ENCODE measurements at places on chromosomes 4 and X.

- no peak for DNase-seq
Observed at GRCh38 chr4:10092481-10093270, 23.9 kb downstream of the WDR1 start.

DNA sequence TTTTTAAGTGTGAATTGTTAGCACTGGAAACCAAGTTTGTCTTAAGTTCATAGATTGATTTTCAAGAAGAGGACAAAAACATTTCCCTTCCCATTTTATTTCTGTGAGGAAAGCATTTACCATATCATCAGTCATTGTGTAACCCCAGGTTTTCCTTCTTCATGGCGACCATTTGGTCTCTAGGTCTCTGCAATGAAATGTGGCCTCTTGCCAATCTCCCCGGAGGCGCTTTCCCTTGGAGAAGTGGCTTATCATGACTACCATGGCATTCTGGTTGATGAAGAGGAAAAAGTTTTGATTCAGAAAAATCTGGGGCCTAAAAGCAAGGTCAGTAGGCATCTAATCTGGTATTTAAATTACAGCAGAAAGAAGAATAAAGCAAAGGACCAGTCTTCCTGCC is 54.4 kb downstream of the ADD1 start:
- no peak for DNase-seq

GRCh38 chr4:38560340-38560739 is 103.7 kb upstream of the KLF3 start:
- DNase-seq, result no peak

DNA sequence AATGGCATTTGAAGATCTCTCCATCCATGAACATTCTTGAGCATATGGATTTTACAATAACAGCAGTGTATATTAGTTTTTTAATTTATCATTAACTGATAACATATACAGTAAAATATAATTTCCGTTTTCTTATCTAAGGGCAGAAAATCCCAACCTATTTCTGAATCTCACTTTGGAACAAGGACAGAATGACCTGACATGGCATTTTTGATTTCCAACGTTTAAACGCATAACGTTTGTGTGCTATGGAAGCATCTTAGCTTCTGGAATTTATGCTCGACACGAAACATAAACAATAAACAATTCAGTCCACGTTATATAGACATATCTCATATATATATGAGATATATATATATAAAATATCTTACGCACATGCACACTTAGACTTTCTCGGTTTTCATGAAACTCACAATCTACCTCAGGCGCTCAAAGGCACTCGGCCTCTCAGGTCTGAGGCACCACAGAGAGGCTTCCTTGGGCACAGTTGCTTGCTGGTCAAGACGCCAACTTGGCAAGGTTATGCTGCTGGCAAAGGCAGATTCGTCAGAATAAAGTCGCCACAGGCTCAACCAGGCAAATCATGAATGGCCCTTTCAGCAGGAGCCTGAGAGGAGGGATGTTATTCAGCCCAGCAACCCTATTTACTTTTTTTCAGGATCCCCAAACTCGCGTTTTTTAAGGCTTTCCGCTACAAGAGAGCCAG is 1.0 kb upstream of the UGT8 start:
- DNase-seq, result no peak

DNA sequence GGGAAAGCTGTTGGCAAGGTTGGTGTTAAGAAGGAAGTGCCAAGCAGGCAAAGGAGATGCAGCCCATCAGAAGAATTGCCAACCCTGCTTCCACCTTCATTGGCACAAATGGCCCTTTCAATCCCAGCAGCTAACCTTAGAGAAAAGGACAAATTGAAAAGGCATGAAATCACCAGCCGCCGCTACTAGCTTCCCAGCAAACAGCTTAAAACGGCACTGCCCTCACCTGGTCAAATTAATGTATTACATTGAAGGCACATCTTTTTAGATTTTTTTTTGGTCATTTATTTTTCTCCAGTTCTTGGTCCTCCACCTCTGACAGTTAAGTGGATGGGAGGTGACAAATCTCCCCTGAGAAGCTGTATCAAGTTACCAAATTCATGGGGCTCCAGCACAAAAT is 51.0 kb upstream of the NHSL2 start:
- DNase-seq, result peak; percentile 31

- no peak for DNase-seq
Observed at GRCh38 chr4:6448476-6449170, 23.8 kb downstream of the PPP2R2C start.

Measured in activated CD4-positive, alpha-beta memory T cell treated with anti-CD3 and anti-CD28 coated beads, Interleukin-2, amount 10 ng/mL, durations not matched to agents 7 days and 5 days (primary cell).